HCT116 (cell line): ENCODE measurements at places on chromosomes 2 and 18. TPM values are rescaled to one million over a fixed set of nuclear protein-coding genes. Genes with fewer than 3 reads are reported as not detected.

DNA sequence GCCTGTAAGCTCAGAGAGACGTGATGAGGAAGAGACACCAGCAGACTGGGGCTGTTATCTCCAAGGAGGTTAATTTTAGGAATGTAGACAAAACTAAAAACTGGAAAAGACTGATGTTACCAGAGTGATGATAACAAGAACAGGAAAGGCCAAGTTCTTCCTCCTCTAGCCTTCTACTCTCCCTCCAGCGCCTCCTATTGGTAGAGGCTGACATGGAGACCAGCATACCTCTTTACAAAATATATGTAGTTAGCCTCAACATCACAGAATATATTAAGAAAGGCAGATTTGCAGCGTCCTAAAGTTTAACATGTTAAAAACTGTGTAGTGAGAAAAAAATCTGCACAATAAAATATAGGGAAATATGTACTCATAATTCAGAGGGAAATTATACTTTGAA, 66.0 kb downstream of the TCF4 start:
- no peak for DNase-seq

DNA sequence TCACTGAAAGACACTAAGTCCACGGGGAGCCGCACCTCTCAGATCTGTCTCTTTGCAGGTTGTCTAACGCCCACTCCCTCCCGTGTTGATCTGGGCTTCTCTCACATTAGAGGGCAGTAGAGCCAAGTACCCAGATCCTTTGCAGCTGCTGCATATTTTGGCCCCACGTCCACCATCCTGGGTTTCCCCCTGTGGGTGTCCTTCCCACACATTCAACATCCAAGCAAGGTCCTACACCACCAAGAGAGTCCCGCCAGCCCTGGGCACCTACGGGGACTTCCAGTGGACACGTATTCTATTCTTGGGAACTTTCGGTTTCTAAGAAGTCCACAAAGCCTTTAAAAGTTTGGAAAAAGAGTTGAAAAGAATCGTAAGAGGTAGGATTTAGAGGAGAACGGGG, 116.6 kb downstream of the ATL2 start:
- DNase-seq = no peak

GRCh38 chr2:120314690-120315366, 31.1 kb upstream of the INHBB start:
- DNase-seq = no peak

GRCh38 chr2:1907291-1907690, 163.0 kb upstream of the PXDN start:
- no peak for DNase-seq

DNA sequence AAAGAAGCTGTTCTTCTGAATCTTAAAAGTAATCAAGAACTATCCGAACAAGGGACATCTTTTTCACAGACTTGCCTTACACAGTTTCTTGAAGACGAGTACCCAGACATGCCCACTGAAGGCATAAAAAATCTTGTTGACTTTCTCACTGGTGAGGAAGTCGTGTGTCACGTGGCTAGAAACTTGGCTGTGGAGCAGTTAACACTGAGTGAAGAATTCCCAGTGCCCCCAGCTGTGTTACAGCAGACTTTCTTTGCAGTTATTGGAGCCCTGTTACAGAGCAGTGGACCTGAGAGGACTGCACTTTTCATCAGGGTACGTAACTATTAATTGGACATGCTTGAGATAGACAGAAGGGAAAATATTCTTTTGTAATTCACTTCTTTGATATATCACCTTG, 2.4 kb downstream of the MRPL44 start:
- no peak for DNase-seq

DNA sequence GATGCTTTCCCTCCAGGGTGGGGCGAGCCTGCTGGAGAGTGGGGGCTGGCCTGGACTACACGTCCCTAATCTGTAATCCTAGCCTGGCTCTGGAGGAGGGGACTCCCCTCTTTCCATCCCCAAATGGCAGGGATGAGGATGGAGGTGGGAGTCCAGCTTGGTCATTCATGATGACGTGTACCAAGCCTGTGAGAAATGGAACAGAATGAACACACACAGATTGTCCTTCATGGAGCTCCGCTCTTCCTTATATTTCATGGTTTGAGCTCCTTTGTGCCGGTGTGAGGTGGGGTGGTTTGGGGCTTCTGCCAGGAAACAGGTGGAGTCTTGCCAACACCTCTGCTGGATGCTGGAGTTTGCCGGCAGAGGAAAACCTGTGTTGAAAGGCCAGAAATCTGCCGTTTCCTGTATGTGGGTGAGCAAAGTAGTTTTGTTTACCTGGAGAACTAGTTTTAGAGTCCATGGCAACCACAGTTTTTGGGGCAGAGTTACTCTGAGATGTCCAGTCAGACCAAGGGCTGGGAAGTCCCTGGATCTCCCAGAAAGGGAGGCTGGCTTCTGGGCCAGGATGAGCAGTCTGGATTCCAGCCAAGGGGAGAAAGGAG, 417.6 kb upstream of the MEX3C start:
- DNase-seq = no peak

DNA sequence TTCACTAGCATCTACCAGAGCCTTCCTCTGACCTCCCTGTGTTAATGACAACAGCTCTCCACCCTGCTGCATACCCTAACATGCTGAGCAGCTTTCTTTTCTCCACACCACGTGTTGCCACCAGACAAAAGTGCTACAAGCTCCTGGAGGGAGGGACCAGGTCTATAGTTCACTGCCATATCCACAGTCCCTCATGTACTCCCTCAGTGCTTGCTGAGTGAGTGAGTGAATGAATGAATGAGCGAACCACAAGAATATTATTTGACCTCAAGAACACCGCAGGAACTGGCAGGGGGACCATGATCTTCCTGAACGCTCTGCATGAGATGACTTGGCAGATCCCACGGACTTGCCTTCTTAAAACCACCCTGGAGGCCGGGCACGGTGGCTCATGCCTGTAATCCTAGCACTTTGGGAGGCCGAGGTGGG, 47.4 kb upstream of the CAB39 start:
- DNase-seq = no peak

DNA sequence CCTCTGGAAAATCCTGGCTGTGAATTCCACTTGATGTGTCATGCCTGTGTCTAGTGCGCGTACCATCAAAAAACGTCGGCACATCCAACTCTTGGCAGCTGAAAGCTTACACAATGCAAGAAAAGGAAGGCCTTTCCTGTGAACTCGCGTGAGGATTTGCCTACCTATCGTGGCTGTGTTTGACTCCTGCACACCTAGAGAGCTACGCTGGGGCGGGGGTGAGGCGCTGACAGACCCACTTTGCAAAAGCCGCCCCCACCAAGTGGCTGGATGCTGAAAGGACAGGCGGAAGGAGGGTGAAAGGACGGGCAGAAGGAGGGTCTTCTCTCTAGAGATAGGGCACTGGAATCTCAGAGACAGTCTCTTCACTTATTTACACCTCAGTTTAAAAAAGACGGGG, 270.1 kb downstream of the EIPR1 start:
- DNase-seq = no peak

DNA sequence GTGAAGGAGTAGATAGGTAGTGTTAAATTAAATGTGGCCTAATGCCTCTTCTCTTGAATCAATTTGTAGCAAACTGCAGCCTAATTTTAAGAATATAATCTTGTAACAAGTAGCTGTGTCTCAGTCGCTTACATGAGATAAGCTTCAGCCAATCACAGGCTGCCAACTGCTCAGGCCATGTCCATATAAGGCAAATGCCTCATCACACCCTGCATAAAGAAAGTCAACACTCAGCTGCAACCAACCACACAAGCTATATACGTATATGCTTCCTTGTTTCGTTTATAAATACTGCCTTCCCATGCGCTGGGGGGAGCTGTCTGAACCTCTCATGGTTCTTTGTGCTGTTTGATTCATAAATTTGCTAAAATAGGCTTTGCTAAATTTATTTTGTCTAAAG, 476.3 kb downstream of the TRIB2 start:
- DNase-seq = no peak

DNA sequence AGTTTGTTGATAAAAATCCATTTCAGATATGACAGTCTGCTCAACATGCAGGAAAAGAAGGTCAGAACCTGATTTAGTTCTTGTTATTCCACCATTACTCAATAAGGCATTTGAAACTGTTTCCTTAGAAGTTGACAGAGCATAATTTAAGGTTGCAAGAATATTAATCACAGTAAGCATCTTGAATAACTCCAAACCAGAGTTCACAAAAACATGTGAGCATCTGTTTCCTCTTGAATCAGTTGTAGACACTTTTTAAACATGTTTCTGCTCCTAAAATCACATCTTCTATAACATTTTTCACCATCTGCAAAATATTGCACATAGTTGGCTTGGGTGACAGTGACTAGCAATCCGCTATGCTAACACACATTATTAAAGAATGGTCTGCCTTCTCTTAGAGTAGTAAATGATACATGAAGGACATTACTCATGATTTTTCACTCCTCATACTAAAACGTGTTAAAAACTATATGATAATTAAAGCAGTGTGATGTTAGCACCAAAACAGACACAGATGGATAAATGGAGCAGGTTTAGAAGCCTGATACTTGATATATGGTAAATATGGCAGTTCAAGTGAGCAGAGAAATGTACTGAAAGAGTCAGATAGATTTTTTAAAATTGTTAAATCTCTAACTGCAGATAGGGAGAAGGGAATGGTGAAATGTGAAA, 30.3 kb downstream of the AKAIN1 start:
- no peak for DNase-seq

- no peak for DNase-seq
Observed at GRCh38 chr2:111227716-111228141, 107.0 kb downstream of the BCL2L11 start.

DNA sequence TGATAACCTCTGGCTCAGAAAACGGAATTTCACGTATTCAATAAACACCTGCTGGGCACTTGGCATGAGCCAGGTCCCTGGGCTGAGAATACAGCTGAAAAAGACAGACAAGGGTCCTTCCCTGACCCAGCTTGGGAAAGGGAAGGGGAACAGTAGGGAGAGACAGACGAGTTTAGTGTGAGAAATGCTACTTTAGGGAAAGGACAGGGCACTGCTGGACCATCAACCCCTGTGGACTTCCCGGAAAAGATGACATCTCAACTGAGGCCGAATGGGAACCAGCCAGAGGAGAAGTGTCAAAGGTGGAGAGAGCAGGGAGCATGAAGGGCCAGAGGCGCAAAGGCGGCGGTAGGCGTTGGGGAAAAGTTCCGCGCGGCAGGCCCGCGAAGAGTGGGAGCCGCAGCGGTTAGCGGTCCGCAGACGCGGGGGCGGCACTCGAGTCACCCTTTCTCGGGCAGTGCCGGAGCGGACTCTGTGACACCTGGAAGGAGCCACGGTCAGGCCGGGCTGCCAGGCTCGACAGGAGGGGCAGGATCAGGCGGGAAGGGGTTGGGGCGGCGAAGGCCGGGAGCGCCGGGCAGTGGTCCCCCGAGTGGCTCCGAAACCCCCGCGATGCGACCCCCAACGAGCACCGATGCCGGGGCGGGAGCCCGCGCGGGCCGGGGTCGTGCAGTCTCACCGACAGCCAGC, 519 bp downstream of the TEX261 start:
- DNase-seq = no peak

DNA sequence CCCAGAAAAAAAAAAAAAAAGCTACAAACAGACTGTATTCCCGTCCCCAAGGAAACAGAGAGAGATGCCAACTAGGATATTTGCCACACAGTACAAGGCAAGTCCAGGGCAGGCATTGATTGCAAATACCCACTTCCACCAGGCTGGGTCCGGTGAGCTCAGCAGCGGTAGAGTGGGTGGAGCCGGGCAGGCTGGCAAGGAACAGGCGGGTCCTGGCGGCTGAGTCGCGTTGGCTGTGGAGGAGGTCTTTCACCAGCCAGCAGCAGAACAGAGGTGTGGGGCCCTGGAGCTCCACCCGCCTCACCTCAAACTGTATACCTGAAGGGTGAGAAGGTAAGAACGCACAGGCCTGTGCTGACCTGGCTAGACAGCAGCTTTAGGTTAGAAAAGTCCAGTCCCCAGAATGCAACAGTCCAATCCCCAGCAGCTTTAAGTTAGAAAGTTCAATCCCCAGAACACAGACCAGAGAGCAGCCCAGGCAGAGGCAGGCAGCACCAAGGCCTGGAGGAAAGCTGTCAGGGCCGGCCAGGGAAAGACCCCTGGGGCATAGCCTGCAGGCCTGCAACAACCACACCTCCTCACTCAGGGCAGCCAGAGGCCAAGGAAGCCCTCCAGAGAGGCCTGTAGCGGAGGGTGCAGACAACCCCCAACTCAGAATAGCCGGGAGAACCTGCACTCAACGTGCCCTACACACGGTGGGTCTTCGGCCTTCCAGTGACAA, 21.9 kb upstream of the MTERF4 start:
- no peak for DNase-seq

GRCh38 chr2:168536925-168537466, 80.9 kb downstream of the CERS6 start:
- DNase-seq = no peak

DNA sequence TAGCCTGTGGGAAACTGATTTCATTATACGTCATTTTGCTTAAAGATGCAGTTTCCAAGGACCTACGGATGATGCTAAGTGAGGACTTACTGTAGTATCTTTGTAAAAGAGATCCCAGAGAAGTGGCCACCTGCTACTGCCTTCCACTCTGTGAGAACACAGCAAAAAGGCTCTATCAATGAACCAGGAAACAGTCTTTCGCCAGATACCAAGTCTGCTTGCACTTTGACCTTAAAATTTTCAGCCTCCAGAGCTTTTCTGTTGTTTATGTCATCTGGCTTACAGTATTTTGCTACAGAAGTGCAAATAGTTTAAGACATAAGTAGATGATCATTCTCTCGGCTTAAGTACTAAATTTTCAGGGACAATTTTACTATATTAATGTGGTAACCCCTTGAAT, 847.9 kb upstream of the CHAC2 start:
- DNase-seq = no peak

GRCh38 chr2:78538322-78538721, 487.2 kb upstream of the REG3G start:
- DNase-seq = no peak

- no peak for DNase-seq
Observed at GRCh38 chr2:232772531-232772930, 3.8 kb downstream of the KCNJ13 start.

DNA sequence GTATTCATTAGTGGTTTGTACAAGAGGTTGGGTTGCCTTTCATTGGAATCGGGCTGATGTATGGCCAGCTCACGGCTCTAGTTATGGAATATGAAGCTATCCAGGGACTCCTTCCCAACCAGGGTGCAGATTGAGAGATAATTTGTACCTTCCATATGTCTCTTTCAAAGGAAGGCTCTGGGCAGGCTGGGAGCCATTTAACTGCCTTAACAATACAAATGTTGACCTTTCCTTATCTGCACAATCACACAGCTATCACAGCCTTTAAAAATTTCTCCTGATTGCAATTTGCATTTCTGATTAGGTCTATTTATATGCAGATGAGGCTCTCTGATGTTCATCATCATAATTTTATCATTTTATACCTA, 58.7 kb downstream of the MYO3B start:
- no peak for DNase-seq

- no peak for DNase-seq
Observed at GRCh38 chr18:76368976-76369375, 126.1 kb downstream of the ZNF516 start.

The GALNT5 gene
- total RNA-seq = 3.9 TPM

The CRYBA2 gene
- total RNA-seq = not detected

The HTR2B gene
- not detected for total RNA-seq

The TLX2 gene
- total RNA-seq = not detected

The COBLL1 gene
- total RNA-seq = 3.6 TPM

The FBLN7 gene
- 0.34 TPM for total RNA-seq

The GMPPA gene
- total RNA-seq = 71.8 TPM
